ENCODE measurements at places on chromosomes 7 and 10. TPM values are rescaled to one million over a fixed set of nuclear protein-coding genes. Genes with fewer than 3 reads are reported as not detected.

- no peaks in the 10 kb centered on the region for H3K4me1 ChIP-seq
- no peak for DNase-seq
- no peak overlapping the region for H3K4me3 ChIP-seq
- H3K27me3 ChIP-seq = no peaks in the 10 kb centered on the region
- no peak overlapping the region for H3K27ac ChIP-seq
Observed at GRCh38 chr7:43495572-43495971, 87.3 kb upstream of the STK17A start.

- no peak overlapping the region for H3K4me3 ChIP-seq
- H3K4me1 ChIP-seq = no peaks in the 10 kb centered on the region
- DNase-seq = no peak
- H3K27me3 ChIP-seq = no peaks in the 10 kb centered on the region
- no peak overlapping the region for H3K27ac ChIP-seq
- no peaks in the 10 kb centered on the region for H3K36me3 ChIP-seq
Observed at GRCh38 chr10:93261961-93262610, 188.4 kb downstream of the CYP26A1 start.

- DNase-seq = no peak
- H3K4me3 ChIP-seq = no peak overlapping the region
- H3K4me1 ChIP-seq = no peaks in the 10 kb centered on the region
- no peaks in the 10 kb centered on the region for H3K27me3 ChIP-seq
- no peaks in the 10 kb centered on the region for H3K36me3 ChIP-seq
- H3K27ac ChIP-seq = no peak overlapping the region
Observed at GRCh38 chr7:86720306-86720705, 76.6 kb downstream of the GRM3 start.

Gene ZNF735
- not detected for total RNA-seq

- H3K27ac ChIP-seq = peak overlapping the region; percentile 60
- no peaks in the 10 kb centered on the region for H3K36me3 ChIP-seq
- DNase-seq = peak; percentile 84
- H3K4me1 ChIP-seq = peaks cover 6% of the 10 kb centered on the region
- H3K4me3 ChIP-seq = peak overlapping the region; percentile 41
Observed at GRCh38 chr7:42493436-42494198, 256.6 kb upstream of the GLI3 start.

GRCh38 chr7:114426824-114427223, 12.2 kb downstream of the FOXP2 start:
- H3K27me3 ChIP-seq = no peaks in the 10 kb centered on the region
- H3K36me3 ChIP-seq = no peaks in the 10 kb centered on the region
- H3K4me3 ChIP-seq = no peak overlapping the region
- no peak for DNase-seq

GRCh38 chr10:47243791-47244190, 56.2 kb upstream of the GDF10 start:
- H3K27ac ChIP-seq = no peak overlapping the region
- peaks cover 9% of the 10 kb centered on the region for H3K27me3 ChIP-seq
- no peaks in the 10 kb centered on the region for H3K36me3 ChIP-seq
- no peak for DNase-seq

GRCh38 chr7:149524394-149524793, 26.8 kb upstream of the ZNF746 start:
- H3K4me3 ChIP-seq = no peak overlapping the region
- H3K27ac ChIP-seq = no peak overlapping the region
- no peaks in the 10 kb centered on the region for H3K36me3 ChIP-seq
- H3K4me1 ChIP-seq = no peaks in the 10 kb centered on the region
- no peak for DNase-seq
- H3K27me3 ChIP-seq = no peaks in the 10 kb centered on the region

All from heart left ventricle (tissue), 16 donors.